ENCODE measurements at places on chromosomes 13 and 19.
A peak's percentile ranks its signal among the peaks of the same experiment; 100 is the strongest.

DNA sequence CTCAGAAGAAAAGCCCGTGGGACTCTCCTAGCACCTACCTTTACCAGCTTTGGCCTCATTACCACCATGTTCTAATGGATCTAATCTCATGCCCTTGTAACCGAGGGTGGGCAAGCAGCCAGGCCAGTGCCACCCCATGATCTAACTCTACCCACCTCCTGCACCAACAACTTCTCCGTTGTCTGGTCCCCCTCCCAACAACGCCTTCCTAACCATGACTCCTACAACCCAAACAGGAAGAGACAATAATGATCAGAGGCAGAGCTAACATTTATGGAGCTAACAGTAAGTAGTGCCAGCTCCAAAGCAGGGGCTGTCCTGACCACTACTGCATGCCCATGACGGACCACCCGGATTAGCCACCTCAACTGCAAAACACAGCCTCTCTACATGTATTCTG is 3.5 kb downstream of the USP12 start:
- no peak for DNase-seq

- no peak for DNase-seq
Measured at GRCh38 chr13:97141564-97142005, 80.5 kb upstream of the MBNL2 start.

- DNase-seq = no peak
Measured at GRCh38 chr13:51934461-51935087, 72.8 kb downstream of the CCDC70 start.

DNA sequence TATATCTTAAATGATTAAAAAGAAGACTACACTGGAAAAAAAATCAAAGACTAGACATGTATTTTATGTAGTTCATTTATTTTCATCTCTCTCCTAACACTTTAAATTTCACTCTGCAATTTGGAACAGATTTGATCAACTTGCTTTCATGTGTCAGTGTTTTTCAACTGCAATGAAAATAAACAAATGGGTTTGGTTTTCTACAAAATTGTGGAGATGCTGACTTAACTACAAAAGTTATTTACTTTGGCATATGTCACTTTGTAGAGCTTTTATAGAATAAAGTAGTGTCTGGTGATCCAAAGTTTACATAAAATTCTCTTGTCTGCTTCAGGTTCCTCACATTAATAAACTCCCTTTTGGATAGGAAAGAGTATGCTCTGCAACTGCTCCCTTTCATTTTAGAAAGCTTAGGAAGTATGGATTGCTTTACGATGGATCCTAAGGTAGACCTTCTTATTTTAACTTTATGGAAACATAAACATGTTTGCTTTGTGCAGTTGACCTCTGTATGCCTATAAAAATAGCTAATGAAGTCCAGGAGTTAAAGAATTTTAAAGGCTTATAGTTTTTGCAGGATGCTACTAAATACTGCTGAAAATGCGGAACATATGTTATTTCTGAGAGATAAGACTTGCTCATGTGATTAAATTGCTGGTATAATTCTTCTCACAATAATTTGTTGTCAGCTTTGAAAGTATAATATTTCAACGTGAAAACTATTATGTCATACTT is 815.9 kb downstream of the PCDH9 start:
- DNase-seq = no peak

DNA sequence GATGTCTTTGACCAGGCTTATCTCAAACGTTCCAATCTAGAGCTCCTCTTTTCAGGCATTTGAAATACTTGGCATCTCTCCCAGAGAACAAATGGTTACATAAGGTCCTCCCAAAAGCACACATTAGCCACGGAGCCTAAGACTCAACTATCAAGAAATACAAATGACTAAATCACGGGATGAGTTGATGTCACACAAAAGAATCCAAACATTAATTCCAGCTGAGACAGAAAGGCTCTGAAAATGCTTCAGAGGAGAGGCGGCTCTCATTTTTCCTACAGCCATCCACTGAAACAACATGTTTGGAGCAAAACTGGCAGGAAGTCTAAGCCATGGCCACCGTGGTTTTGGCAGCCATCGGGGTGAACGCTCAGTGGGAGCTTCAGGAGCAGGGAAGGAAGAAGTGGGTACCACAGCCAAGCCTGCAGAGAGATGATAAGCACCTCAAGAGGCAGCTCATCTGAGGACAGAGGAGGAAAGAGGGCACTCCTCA is 122.5 kb downstream of the STK24 start:
- DNase-seq = no peak

DNA sequence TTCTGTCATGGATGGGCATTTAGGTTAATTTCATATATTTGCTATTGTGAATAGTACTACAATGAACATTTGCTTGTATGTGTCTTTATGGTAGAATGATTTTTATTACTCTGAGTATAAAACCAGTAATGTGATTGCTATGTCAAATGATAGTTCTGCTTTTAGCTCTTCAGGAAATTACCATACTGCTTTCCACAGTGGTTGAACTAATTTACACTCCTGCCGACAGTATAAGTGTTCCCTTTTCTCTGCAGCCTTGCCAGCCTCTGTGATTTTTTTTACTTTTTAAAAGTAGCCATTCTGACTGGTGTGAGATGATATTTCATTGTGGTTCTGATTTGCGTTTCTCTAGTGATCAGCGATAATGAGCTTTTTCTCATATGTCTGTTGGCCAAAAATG is 6.5 kb downstream of the SIGLEC7 start:
- DNase-seq = no peak

GRCh38 chr13:52978989-52979388 is 49.6 kb upstream of the OLFM4 start:
- no peak for DNase-seq

- no peak for DNase-seq
Measured at GRCh38 chr13:50389726-50390125, 374.5 kb downstream of the KCNRG start.

- DNase-seq = peak; percentile 86
Measured at GRCh38 chr19:40466219-40466984, 399 bp upstream of the SPTBN4 start.

All from CD4-positive, alpha-beta T cell treated with Interleukin-21 for 1 hour (primary cell).